ENCODE measurements at places on chromosomes 5 and 9. TPM values are rescaled to one million over a fixed set of nuclear protein-coding genes. Genes with fewer than 3 reads are reported as not detected.

RFX3 gene
- total RNA-seq = 71.4 TPM

DNA sequence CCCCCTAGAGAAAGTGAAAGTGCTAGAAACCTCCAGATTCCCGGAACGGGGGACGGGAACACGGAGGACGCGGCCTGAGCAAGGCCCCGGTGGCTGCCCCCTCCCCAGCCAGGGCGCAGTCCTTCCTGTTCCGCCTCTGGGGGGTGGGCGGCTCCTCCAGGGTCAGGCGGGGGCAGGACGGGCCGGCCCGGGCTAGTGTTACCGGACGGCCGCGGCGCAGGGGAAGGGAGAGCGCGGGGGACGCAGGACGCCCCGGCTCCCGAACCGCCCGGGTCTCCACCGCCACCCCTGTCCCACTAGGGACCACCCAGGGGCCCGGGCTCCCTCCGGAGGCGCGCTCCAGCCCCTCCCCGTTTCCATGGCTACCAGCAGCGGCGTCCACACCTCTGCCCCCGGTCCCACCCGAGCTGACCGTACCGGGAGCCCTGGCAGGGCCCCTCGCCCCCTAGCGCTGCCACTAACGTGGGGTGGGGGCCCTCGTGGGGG lies 579 bp downstream of the SLC12A7 start:
- no peak for DNase-seq

DNA sequence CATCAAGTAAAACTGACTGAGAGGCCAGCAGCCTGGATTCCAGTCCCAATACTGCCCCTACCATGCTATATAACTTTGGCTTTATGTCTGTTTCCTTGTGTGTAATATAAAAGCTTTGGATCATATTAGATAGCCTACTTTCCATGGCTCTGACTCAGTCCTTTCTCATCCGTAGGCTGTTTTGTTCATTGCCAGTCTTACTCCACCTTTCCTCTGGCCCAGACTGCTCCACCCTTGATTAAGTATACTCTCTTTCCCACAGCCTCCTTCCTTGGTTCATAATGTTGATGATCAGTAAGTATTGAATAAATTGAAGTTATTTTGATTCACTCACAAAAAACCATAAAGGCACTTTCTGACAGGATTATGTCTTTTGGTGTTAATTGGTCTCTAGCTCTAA lies 1.5 kb upstream of the MRPS30 start:
- DNase-seq = no peak

DNA sequence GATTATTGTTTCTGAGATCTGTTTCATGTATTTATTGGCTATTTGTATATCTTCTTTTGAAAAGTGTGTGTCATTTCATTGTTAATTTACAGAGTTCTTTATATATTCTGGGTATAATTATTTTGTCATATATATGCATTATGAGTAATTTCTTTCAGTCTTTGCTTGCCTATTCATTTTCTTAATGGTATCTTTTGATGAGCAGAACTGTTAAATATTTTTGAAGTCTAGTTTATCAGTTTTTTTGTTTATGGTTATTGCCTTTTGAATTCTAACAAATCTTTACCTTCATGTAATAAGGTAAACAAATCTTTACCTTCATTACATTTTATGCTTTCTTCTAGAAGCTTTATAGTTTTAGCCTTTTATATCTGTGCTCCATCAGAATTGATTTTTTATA lies 66.4 kb downstream of the CSNK1G3 start:
- DNase-seq = no peak

PPP2CA gene
- total RNA-seq = 128 TPM

- no peak for DNase-seq
Observed at GRCh38 chr5:112968411-112969106, 8.0 kb upstream of the DCP2 start.

GRCh38 chr9:112831281-112831851 lies 59.3 kb downstream of the SLC46A2 start:
- no peak for DNase-seq

FAM221B gene
- total RNA-seq = not detected

ZFP2 gene
- 9.4 TPM for total RNA-seq

DNA sequence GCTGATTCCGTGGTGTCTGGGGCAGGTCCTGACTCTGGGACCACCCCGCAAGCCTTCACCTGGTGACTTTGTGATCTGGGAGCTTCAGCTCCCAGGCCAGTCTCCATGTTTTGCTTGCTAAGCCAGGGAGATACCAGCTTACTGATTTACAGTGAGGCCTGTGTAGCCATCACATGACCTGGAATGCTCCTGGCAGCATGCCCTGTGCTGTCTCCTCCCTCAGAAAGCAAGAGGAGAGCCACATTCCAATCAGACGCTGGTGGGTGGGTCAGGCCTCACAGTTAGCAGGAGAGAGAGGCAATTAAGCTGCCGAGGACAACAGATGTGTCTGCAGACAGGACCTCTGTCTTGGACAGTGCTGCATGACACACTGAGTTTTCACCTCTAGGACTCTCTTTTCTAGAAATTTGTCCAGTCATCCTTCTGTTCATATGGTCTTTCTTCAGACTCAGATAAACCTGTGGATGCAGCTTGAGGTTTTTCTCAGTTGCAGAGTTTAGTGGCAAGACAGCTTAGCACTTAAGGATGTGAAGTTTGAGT lies 24.4 kb upstream of the GRPEL2 start:
- peak; percentile 10 for DNase-seq

MEIKIN gene
- total RNA-seq = 1.7 TPM

FBP2 gene
- not detected for total RNA-seq

OTP gene
- not detected for total RNA-seq

TUSC1 gene
- 10.5 TPM for total RNA-seq

CMYA5 gene
- total RNA-seq = 1.2 TPM

ZCCHC9 gene
- total RNA-seq = 10.3 TPM

PCDHB16 gene
- total RNA-seq = 4.5 TPM

DNA sequence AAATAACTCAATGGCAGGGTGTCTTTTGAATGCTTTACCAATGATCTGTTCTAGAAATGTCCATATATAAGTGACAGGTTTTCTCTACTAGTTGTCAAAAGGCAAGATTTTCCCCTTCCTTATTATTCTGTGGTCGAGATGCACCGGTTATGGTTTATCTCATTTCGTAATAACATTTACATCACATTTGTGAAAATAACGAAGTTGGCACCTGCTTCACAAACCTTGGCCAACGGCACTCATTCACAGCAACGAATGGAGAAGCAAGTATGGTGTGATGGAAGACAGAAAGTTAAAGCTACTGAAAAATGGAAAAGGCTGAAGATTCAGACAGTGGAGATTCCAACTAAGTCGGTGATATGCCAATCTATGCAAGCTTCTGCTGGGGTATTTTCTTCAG lies 235.8 kb downstream of the KCTD16 start:
- DNase-seq = no peak

GRCh38 chr5:172672681-172673080 lies 31.6 kb downstream of the NEURL1B start:
- DNase-seq = no peak

GRCh38 chr9:135663451-135663770 lies 302 bp downstream of the LCN9 start:
- no peak for DNase-seq

- DNase-seq = no peak
Observed at GRCh38 chr9:77475641-77476473, 172.3 kb downstream of the GNA14 start.

ACTBL2 gene
- not detected for total RNA-seq

- DNase-seq = no peak
Observed at GRCh38 chr9:86907346-86907745, 40.0 kb downstream of the GAS1 start.

DNA sequence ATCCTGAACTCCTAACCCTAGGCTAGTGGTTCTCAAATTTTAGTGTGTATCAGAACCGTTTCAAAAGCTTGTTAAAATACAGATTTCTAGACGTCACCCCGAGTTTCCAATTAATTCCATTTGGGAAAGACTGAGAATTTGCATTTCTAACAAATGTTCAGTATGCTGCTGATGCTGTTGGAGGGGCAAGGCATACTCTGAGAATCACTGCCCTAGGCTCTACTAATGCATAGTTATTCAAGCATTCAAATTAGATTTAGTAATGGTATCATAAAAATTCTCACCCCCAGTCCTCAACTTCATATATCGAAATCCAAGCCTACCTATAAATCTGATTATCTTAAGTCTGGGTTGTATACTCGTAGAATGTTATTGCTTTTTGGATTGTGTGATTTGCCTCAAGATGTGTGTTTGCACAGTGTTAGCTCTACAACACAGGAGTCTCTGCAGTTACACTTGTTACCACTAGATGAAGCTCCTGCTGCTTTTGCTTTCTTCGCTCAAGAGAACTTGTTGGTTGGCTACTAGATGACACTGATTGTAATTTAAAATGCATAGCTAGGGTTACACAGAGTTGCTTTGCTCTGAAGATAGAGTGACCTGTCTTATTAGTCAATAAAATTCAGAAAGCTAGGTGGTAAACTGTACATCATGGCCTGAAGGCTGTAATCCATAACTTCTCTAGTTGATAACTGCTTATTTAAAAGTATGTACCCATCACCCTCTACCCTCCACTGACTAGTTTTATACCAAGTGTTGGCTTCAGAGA lies 7.5 kb upstream of the ERAP2 start:
- no peak for DNase-seq

All from occipital lobe (tissue), 3 donors.